ENCODE measurements at places on chromosomes 3 and 15.

- no peak for DNase-seq
Observed at GRCh38 chr3:188584162-188584529, 430.2 kb downstream of the LPP start.

- no peak for DNase-seq
Observed at GRCh38 chr3:129304962-129305222, 26.2 kb downstream of the HMCES start.

DNA sequence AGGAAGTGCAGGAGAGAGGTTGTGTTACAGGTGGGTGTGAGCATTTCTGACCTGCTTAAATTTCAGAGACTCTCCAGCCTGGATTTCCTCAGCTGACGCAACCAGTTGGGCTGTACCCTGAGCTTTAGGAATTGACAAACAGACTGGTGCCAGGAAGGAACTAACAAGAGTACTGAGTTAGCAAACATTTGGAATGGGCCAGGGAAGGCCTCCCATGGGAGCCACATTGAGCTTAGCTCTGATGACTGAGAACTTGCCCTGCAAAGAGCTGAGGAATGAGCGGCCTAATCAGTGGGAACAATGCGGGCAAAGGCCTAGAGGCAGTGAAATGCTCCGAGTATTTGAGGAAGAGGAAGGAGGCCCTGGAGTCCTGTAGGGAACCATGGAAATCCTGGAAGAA is 254.2 kb downstream of the FEZF2 start:
- DNase-seq, result no peak

DNA sequence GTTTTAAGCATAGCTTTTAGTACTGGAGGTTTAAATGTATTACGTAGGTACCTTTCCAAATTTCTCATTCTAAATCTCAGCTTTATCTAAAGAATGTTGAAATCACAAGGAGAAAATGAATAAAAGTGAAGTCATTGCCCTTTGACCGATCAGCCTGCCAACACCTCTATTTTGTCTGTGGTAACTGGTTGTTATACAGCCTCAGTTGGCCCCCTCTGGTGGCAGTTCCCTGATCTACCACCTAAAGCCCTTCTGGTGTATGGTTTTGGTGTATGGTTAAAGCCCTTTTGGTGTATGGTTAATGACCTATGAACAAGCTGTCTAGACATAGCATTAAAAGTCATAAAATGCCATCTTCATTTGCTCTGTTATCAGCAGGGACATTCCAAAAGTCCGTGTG is 378.2 kb upstream of the AZI2 start:
- no peak for DNase-seq
